NCI-H1105 (cell line): ENCODE measurements at places on chromosomes 16 and 17.

GRCh38 chr17:28935744-28936460 is 15.4 kb downstream of the PHF12 start:
- no peak for DNase-seq

DNA sequence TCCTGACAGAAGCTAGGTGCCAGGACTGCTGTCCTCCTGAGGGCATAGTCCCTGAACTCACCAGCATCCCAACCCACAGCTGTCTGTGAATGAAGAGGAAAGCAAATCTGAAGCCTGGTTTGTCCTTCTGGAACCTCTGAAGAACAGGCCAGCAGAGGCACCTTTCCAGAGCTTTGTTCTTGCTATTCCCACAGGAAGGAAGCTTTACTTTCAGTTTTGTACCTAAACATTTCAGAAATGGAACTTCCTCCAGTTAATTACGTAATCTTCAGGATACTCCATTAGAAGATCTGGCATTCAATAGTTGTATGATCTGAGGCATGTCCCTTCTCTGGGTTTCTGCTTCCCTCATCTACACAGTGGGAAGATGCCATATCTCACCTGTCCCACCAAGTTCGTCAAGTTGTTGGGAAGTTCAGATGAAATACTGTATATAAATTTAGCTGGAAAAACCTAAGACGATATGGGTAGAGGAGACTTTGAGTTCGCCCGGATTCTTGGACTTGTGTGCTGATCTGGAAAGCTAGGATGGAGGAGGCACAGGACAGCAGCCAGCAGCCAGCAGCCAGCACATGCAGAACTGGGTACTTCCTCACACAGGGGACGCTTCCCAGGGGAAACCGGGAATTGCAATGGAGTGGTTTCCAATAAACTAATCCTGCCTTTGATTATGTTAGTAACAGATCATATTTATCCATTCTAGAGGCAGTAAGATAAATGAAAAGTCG is 22.4 kb downstream of the NXPH3 start:
- DNase-seq, result no peak

- no peak for DNase-seq
Observed at GRCh38 chr17:44376779-44377178, 12.7 kb downstream of the ITGA2B start.

DNA sequence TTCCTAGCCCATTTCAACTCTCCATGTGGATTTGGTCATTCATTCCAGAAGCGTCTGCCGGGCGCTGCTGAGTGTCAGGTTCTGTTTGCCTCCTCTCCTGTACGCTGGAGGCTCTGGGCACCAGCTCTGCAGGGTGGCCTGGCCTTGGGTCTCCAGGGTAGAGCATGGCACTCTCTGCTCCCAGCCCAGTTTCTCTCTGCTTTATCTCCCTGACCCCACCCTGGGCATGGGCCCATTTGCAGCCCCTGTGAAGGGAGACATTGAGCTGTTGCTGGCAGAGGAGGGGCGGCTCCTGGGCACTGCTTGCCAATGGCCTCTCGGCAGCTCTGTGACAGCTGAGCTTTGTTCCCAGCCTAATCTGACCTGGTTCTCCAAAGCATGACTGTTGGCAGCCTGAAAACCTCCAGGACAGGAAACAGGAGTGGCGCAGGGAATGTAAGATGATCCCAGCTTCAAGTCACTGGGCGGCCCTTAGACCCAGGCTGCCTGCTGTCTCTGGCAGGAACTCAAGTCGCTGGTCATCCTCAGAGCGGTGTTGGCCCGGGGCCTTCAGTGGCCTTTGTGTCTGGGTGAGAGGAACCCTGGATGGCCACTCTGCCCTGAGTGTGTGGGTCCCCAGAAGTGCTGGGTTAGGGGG is 146.8 kb downstream of the SEC14L1 start:
- no peak for DNase-seq

DNA sequence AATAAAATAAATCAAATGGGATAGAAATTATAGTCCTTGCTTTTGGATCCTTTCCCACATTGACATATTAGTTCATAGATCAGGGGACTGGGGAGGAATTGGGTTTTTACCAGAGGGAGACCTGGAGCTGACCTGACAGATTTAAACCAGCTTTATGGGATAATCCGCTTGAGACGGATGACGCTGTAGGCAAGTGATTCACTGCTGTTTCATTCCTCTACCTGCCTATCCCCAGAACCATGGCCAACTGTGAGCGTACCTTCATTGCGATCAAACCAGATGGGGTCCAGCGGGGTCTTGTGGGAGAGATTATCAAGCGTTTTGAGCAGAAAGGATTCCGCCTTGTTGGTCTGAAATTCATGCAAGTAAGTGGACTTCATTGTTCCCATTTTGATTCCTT is 2.1 kb downstream of the NME1 start:
- DNase-seq, result no peak

- no peak for DNase-seq
Observed at GRCh38 chr16:60217787-60218186, 1483.7 kb upstream of the GOT2 start.

- DNase-seq, result no peak
Observed at GRCh38 chr17:1302761-1303160, 23.3 kb downstream of the TRARG1 start.

DNA sequence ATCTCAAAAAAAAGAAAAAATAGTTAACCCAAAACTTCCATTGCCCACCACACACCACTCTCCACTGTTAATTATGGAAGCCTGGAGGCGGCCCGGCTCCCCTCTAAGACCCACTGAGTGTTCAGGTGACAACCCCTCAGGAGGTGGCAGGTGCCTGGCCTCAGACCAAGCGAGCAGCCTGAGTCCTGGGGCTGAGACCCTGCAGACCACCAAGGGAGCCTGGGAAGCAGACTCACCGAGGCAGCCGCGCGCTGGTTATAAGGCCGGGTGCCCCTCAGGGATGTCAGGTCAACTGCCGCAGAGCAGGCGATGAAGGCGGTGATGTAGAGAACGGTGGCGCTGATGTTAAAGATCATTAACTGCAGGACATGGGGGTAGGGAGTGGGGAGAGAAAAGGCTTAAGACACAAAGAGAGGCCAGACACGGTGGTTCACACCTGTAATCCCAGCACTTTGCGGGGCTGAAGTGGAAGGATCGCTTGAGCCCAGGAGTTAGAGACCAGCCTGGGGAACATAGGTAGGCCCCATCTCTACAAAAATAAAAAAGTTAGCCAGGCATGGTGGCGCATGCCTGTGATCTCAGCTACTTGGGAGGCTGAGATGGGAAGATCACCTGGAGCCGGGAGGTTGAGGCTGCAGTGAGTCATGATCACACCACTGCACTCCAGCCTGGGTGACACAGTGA is 13.3 kb downstream of the ARL2BP start:
- no peak for DNase-seq

GRCh38 chr17:297758-298157 is 54.8 kb downstream of the RPH3AL start:
- no peak for DNase-seq

- DNase-seq, result no peak
Observed at GRCh38 chr16:30837904-30838303, 50.9 kb upstream of the ZNF629 start.

DNA sequence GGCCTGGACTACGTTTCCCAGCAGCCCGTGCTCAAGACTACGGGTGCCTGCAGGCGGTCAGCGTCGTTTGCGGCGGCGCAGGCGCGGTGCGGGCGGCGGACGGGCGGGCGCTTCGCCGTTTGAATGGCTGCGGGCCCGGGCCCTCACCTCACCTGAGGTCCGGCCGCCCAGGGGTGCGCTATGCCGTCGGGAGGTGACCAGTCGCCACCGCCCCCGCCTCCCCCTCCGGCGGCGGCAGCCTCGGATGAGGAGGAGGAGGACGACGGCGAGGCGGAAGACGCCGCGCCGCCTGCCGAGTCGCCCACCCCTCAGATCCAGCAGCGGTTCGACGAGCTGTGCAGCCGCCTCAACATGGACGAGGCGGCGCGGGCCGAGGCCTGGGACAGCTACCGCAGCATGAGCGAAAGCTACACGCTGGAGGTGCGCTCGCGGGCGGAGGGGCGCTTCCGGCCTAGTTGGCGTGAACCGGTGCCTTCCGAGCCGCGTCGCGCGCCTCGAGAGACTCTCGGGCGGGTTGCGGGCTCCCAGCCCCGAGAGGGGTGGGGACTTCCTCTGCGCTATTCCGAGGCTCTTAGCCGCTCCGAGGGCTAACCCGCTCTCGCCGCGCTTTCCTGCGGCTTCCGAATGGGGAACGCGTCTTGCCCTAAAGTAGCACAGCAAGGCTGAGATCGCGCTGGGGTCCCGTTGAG is at the start of gene RBL2:
RBL2 (plus strand) TSS at position 95 of the 689 bp plus-strand sequence; CDS start at position 181, 86 bp downstream.
- peak; percentile 77 for DNase-seq

DNA sequence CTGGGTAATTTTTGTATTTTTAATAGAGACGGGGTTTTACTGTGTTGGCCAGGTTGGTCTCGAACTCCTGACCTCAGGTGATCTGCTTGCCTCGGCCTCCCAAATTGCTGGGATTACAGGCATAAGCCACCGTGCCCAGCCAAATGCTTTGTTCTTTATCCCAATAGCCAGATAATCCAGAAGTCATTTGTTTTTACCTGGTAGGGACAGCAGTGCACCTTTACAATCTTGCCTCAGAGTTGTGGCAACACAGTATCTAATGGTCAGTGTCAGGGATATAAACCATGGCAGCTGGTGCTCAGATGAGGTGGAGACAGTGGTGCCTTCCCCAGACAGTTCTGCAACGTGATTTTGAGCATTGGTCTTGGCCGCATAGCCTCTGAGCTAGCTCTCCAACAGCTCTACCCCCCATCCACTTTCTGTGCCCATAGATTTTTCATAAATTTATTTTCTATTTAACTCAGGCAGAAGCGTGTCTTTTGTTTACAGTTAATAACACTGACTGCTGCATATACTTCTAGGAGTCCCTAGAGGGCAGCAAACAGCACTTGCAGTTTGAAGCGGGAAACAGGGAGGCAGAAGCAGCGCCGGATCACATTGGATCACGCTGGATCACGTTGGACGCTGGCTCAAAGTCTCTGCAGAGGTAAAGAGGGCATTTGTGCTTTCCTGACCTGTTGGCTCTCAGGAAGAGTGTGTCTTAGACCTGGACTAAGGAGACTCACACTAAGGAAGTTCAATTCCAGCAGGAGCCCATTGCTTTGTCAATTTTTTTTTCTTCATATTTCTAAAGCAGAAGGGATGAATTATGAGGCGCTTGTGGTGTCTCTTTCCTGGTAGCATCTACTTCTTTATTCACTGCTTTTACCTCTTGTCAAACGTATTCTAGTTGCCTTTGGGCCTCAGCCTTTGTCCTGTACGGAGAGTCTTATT is 5.1 kb upstream of the GGT6 start:
- peak; percentile 77 for DNase-seq

DNA sequence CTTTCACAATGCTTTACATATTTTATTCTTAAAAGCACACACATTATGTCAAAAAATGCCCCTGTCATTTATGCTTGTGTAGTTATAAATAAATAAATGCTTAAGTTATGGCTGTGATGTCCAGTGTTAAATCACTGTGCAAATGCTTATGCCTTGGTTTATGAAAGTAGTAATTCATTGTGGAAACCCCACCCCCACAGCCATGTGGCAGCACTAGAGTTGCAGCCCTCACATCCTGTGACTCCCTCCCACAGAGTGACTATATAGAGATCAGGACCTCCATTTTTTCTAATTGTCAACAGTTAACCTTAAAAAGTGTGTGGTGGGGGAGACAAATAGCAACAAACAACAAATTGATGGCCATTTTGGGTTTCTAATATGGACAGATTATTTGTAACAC is 2.4 kb downstream of the SKAP1 start:
- DNase-seq, result no peak

GRCh38 chr17:6470751-6471521 is 26.7 kb downstream of the PIMREG start:
- DNase-seq, result no peak

GRCh38 chr17:14337596-14338079 is 36.8 kb downstream of the HS3ST3B1 start:
- DNase-seq, result no peak

DNA sequence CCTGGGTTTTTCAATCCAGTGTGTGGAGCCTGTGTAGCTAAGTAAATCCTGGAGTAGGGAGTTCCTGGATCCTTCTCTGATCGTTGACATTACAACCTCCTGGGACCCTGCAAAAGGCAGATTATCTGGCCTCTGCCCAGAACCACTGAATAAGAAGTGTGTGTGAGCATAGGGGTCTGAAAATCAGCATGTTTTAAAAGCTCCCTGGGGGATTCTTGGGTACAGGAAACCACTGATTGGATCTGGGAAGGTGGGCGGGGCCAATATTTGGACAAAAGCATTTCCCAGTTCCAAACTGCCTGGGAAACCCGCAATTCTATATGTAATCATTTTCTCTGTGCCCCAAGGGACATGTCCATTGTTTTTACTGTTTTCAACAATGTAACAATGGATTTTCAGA is 27.2 kb upstream of the BEAN1 start:
- peak; percentile 3 for DNase-seq

DNA sequence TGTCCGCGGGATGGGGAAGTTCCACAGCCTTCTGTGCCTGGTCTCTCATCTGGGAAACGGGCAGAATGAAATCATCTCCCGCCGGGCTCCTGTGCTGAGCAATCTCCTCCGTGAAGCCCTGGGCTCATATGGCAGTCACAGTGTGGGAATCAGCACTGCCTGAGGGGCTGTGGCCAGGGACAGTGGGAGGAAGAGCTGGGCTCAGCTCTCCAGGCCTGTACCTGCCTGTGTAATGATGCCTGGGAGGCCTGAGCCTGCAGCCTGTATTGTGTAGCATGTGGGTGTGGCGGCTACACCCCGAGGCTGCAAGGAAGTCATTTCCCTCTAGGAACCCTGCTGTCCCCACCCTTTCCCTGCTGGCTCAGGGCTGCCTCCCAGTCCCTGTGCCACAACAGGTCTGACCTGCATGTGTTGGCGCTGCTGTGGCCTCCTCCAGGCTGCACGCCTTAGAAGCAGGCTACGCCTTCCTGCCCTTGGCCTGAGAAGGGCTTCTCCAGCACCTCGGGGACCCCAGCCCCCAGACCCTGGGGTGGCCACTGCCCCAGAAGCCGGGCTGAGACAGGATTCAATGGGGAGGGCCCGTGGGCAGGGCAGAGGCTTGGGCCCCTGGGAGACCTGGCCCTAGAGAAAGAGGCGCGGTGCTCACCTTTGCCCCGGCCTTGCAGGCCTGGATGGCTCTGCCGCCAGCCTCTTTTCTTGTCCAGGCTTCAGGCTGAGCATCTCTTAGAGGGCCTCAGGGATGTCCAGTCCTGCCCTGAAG is 2.1 kb downstream of the ITGB4 start:
- DNase-seq, result no peak

- DNase-seq, result no peak
Observed at GRCh38 chr17:74597069-74597790, 5.1 kb upstream of the CD300LD start.

DNA sequence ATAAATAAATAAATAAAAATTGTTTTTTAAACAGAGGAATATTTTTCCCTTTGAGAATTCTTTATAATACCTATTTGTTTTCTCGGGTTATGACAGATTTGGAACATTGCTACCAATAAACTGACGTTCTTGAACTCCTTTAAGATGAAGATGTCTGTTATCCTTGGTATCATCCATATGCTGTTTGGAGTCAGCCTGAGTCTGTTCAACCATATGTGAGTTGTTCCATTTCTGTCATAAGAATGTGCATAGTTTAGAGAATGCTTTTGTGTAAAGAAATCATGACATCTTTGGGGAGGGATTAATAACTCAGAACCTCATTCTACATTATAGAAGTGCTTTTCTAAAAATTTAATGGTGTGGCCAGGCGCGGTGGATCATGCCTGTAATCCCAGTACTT is 37.2 kb upstream of the NAGLU start:
- no peak for DNase-seq

- DNase-seq, result no peak
Observed at GRCh38 chr17:15952048-15952532, 7.2 kb downstream of the ADORA2B start.
